ENCODE measurements at places on chromosomes 7 and 10.

DNA sequence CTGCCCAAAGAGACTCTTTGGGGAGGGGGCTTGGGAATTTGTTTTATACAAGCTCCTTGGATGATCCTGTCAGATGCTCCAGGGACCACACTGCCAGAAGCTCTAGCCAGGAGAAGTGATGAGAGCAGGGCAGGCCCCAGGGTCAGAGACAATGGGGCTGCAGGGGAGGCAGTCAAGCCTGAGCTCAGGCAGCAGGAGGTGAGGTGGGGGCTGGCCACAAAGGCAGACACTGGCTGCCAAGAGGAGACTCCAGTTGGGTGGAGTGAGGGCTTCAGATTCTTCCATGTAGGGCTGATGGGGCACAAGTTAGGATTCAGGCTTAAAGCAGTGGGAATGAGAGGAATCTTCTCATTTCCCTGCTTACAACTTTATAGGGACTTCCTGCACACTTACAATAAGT lies 35.6 kb upstream of the LOXL4 start:
- no peak for DNase-seq

DNA sequence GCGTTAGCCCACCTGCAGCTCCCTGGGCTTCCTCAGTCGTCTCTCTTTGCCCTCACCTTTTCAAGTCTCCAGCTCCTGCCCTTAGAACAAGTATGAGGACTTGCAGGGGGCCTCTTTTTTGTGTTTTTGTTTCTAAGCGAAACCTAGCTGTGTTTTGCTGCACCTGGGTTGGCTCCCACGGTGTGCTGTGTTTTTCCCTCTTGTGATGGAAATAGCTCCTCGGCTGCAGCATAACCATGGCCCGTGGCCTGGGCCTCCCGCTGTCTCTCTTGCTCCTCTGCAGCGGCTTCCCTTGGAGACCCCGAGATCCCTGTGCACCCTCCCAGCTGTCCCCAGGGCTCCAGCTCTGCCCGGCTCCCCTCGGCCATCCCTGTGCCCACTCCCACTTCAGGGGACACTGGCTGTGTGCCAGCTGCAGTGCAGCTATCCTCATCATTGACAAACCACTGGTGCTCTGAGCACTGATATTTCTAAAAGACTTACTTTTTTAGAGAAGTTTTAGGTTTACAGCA lies 75.6 kb upstream of the TCERG1L start:
- no peak for DNase-seq

- DNase-seq, result no peak
These were observed 28.0 kb upstream of the VSIR start for GRCh38 chr10:71801361-71801760.

DNA sequence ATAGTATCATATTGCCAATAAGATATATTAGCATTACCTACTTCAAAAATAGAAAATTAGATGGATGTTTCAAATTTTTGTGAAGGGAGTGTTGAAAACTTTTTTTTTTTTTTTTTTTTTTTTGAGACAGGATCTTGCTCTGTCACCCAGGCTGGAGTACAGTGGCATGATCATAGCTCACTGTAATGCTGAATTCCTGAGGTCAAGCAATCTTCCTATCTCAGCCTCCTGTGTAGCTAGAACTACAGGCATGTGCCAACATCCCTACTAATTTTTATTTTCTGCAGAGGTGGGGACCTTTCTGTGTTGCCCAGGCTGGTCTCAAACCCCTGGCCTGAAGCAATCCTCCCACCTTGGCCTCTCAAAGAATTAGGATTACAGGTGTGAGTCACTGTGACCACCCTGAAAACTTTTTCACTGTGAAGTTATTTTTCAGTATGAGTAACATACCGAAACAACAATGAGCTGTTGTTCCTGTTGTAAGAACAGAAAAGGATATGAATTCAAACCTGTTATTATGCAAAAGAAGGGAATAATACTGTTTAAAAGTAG lies 266.9 kb downstream of the NEBL start:
- DNase-seq, result no peak

- no peak for DNase-seq
These were observed 281.2 kb upstream of the VSTM2A start for GRCh38 chr7:54260941-54261371.

DNA sequence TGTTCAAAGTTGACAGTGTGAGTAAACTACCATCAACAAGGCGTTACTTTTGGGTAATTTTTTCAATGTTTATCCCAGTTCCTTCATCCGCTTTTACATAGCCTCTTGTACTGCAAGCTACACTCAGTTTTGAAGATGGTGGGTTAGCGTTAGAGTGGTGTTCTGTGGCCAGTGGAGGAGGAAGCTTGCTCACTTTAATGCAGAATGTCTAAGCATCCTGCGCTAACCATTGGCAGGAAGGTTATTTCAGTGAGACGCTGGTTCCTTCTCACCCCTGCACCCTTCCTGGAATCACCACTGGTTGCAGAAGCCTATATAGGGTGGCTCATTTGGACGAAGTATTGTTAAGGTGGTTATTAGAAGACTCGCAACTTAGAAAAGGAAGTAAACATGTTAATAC lies 159.1 kb downstream of the CELF2 start:
- DNase-seq, result peak; percentile 68

GRCh38 chr7:245574-246295 lies 44.2 kb upstream of the FOXL3 start:
- no peak for DNase-seq

DNA sequence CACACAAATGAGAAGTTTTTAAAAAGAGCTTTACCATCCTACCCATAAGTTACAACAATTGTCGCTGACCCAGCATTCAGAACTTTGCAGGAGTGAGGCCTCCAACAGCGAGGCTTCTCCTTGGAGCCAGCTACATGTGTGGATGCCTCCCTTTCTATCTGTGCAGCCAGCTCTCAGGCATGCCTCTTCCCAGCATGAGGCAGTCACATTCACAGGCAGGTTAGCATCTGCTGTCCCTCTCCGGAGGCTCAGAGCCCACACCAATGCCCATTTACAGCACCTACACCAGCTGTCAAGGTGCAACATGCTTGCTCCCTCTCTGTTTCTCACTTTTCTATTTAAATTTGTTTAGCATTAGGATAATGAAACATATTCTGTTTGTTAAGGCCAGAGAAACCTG lies 278.7 kb upstream of the PODXL start:
- no peak for DNase-seq

DNA sequence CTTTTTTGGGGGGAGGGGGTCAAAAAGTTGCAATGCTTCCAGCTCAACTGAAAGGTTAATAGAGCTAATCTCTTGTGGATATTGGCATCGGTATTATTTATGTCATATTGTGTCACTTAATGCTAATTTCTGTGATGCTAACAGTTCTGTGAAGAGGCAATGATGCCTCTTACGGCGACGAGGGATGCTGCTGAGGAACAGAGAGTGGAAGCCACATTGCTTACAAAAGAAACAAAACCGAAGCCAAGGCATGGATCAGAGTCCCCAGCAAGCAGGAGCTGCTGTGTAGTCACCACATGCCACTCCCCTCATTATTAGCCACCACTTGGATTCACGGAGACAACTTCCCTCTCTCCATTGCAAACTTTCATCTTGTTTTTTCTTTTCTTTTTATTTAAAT lies 536.5 kb upstream of the MGMT start:
- no peak for DNase-seq

DNA sequence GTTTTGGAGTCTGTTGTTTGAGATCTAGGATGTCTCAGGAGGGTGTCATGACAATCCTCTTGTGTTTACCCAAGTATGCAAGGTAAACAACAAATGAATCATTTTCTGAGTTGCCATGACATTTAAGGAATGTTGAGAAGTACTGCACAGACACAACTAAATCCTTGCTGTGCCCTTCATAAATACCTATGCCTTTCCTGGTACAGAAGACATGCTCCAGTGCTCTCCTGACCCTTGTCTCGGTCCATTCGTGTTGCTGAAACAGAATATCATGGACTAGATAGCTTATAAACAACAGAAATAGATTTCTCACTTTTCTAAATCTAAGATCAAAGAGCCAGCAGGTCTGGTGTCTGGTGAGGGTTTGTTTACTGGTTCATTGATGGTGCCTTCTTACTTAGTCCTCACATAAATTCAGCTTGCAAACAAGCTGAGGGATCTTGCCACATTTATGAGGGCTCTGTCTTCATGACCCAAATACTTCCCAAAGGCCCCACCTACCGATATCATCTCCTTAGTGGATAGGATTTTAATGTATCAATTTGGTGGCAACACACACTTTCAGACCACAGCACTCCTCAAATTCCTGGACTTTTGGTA lies 341.8 kb upstream of the SEMA3A start:
- DNase-seq, result no peak

- DNase-seq, result no peak
These were observed 32.5 kb upstream of the BMPER start for GRCh38 chr7:33872870-33873269.

DNA sequence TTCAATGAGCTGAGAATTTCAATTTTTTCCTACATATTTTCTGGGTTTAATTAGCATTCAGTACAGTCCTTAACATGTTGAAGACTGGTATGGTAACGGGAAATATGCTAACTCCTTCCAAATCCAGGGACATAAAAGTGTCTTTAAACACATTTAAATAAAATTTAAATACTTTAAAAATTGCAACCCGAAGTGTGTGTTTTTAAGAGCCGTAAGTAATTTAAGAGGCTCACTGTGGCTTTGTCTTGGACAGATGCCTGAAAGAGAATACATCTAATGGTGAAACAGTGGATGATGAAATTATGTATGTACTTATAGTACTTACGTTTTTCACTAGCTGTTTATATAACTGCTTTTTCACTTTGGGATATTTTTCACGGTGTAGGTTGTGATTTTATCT lies 687.3 kb upstream of the CELF2 start:
- no peak for DNase-seq

DNA sequence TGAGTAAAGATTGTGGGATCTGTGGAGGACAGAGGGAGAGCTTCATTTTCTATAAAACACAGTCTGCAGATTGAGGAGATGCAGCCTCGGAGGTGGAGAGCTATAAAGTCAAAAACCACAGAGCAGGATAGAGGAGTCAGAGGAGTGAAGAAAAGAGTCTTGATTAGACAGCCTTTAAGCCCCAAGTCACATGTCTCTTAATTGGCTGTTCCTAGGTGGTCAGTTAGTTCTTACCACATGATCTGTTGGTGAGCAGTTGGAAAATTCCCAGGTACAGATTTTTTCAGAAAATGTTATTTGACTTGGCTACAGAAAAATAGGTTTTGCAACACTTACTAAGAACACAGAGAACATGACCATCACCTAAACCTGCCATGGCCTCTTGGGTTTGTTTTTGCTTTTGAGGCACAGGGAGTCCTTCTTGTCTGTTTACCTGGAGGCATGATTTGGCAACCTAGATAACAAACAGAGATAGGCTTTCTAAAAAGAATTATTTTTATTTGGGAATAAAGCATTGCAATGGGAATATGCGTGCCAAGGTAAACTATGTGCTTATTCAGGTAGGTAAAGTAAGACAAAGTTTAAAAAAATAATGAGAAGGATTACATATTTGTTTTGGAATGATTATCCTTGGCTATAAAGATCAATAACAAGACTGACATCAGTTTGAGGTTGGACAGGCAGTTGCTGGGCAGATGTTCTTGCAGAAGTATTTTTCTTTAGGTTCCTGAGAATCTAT lies 604 bp upstream of the CYP3A43 start:
- no peak for DNase-seq

- DNase-seq, result peak; percentile 10
These were observed 759 bp downstream of the NUDT1 start for GRCh38 chr7:2242541-2243429.

DNA sequence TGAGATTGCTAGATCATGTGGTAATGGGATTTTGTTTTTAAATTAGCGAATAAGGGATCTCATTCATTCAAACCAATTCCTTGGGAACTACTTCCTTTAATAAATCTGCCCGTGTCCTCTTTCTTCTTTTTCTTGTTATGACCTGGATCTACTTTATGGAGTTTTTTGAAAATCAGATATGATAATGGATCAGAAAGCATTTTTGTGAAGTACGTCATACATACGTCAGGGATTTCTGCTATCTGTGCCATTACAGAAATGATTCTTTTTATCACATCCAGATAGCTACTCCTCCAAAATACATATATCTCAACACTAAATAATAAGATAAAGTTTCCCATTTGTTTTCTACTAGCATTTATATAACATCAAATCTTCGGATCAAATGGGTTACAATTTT lies 40.2 kb upstream of the STK17A start:
- DNase-seq, result no peak

- DNase-seq, result no peak
These were observed 570.2 kb downstream of the PHTF2 start for GRCh38 chr7:78368771-78369170.

DNA sequence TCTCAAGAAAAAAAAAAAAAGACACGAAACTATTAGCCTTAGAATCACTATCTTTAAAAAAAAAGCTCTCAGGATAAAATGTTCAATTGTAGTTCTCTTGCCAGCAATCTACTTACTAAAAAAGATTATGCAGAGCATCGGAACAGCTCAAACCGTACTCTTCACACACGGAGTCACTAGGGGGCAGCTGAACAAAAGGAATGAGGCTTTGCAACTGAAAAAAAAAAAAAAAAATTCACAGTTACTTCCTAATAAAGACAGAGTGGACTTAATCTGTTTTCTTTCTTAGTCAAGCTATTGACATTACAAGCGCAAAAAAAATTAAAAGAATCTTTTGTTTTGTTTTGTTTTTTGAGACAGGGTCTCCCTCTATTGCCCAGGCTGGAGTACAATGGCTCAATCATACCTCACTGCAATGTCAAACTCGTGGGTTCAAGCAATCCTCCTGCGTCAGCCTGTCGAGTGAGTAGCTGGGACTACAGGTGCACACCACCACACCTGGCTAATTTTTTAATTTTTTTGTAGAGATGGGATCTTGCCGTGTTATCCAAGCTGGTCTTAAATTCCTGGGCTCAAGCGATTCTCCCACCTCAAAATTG lies 11.5 kb downstream of the PMS2 start:
- DNase-seq, result peak; percentile 64

DNA sequence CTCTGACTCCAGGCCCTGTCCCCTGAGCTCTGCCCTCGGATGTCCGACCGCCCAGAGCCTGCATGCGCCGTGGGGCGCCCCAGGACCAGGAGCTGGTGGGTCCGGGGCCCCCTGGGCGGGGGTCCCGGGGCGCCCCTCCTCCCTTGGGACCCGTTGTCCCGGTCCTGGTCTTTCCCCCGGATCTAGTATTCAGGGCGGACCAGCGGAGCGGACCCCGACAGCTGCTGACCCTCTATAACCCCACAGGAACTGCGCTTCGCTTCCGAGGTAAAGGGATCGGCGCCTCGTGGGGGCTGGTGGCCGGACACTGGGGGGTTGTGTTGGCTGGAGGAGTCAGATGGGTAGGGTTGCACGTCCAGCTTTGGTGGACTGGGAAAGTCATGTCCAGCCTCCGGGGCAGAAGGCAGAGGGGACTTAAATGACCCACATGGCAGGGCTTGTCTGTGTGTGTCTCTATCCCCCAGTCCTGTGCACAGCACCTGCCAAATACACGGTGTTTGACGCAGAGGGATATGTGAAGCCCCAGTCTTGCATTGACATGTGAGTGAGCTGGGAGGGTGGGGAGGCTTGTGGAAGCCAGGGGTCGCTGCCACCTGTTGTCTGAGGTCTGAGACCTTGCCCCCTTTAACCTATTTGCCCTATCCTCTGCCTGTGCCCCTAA lies 520 bp downstream of the MOSPD3 start:
- no peak for DNase-seq

DNA sequence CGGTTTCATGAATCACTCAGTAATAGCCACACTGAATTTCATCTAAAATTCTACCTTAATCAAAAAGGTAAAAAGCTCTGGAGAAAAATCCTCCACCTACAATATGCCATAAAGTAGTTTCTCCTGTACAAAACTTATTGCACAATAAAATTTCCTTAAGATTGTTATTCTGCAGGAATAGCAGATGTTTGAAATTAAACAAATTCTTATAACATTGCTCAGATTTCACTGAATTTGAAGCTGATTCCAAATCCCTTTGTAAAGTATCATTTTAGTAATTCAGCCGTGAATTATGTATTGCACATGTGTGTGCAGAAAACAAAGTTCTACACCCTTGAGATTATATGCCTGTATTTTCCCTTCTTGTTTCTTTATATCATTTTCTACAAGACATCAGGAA lies 123.8 kb downstream of the AMPH start:
- no peak for DNase-seq

Data from immature natural killer cell (primary cell).